ENCODE measurements at places on chromosomes 6 and 20. TPM values are rescaled to one million over a fixed set of nuclear protein-coding genes. Genes with fewer than 3 reads are reported as not detected.

DNA sequence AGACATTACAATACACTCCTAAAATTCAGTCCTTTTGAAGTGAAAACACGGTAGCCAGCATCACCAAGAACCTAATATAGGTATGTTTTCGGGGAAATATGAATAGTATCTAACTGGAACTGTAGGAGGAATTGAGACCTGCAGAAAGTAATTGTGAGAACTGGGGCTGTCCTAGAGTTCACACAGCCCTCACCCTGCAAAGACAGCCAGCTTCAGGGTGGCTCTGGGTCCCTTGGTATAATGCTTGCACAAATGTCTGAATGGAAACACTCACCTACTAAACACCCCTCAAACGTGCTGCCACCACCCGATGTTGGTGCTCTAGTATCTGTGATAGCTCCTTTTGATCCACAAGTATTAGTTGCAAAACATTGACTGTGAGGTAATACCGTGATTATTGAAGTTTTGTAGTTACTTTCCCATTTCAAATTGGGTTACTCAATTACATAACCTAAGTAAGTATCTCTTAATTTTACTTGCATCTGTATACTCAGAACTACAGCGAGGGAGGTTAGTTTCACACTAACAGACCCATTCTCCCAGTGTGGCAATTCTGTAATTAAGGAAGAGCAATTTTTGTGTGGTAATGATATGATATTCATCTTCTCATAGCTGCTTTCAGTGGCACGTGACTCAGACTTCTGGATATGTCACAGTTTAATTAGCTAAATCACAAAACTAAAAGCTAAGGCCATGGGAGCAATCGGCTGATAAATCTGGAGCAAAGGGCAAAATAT, 129.5 kb downstream of the INSM1 start:
- DNase-seq, result no peak

The LY6G6D gene
- total RNA-seq, result not detected

DNA sequence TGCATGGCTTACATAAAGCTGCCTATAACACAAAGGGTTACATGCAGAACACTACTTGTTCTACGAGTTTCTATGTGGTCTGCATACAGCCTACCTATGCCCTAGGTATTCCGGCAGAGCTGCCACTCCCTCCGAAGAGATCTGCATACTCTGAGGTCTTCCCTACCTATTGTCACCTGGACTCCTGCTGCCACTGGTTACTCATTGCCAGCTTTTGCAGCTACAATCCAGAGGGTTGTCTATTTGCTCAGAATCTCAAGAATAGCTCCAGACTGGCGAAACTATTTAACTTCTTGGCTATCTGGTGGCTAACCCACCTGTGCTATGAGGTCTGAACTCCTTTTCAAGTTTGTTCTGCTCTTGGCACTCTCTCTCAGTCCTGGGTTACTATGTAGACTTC, 323.3 kb downstream of the BMP2 start:
- no peak for DNase-seq

The NEURL2 gene
- 1.5 TPM for total RNA-seq

The TMEM217 gene
- 2.0 TPM for total RNA-seq

DNA sequence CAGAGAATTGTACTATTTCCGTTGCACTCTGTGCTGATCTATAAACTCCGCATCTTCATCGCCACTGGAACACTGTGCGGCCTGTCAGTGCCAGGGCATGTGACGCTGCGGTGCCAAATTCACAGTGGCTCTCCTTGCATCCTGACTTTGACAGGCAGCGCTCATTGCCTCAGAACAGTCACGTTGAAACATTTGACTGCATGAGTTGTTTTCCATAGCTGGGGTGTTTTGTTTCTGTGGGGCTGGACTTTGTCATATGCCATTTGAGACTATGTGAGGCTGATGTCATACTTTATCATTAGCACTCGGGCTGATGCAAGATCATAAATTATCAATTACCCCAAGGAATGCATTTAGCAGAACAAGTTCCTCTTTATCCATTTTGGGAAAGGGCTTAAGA, 32.7 kb downstream of the CFAP61 start:
- no peak for DNase-seq

- DNase-seq, result no peak
Measured at GRCh38 chr20:54335299-54335698, 127.4 kb downstream of the PFDN4 start.

DNA sequence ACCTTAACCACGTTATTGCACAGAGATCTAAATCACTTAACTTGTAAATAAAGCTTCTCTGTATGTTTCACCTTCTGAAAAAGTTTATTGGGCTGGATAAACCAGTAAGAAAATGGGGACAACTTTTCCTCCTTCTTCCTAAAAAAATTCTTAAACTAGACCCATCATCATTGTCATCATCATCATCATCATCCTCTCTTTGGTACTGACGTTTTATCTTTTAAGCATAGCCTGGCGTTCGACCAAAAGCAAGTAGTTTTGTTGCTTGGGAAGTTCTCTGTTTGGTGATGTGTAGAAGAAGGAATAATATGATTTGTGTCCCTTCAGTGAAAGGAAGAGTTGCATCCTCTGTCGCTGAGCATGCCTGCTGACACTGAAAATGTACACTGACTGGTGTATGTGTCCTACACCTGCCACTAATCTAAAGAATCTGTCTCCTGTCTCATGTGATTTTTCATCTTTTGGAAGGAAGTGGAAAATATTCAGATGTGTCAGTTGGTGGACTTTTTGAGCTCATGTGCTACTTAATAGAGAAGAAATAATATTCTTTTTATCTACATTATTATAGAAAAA, 2.5 kb downstream of the CLVS2 start:
- no peak for DNase-seq

DNA sequence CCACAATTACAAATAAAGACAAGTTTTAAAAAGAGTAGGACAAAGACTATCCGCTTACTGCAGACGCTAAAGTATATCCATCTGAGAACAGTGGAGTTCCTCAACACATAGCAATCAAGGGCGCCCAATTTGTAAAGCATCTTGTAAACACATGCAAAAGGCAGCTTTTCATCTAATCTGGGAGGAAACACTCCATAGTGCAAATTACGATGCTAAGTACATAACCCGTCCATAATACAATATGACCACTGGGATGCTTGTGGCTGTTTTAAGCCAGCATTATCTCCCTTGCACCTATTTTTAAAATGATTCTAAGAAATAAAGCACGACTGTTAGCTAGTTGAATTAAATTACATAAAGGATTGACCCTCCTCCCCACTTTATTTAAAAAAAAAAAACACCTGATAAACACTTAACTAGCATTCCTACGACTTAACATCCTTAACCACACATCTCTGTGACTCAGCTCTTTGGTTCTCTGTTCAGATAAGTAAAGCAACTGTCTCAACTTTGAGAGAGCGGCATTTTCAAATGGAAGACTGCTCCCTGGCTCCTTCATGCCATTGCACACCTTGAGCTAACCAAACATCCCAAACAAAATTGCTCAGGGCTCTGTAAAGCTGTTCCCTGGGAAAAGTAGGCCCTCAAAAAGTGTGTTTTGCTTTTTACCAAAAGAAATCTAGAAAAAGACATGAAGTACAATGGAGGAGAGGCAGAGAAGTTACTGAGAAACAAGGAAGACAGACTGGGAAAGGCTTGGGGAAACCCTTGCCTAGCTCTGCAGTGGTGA, 14.2 kb downstream of the SLC22A23 start:
- DNase-seq, result no peak

DNA sequence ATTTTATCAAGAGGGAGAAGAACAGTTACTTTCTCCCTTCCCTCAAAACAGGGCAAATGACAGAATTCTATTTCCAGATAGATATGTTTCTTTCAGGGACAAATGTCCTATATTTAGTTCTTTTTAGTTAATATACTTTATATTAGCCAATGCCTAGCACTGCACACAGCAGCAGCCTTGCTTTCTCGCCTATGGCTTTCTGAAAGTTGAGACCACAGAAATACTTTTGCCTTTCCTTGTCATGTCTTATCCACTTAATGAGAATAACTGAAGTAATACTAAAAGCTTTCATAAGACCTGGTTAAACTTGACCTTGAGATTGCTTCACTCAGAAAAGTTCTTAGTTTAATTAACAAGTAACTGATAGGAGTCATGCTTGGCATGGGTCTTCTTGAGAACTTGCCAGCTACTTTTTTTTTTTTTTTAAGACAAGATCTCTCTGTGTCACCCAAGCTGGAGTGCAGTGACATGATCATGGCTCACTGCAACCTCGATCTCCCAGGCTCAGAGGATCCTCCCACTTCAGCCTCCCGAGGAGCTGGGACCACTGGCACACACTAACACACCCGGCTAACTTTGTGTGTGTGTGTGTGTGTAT, 159.3 kb downstream of the CDKAL1 start:
- DNase-seq, result no peak

DNA sequence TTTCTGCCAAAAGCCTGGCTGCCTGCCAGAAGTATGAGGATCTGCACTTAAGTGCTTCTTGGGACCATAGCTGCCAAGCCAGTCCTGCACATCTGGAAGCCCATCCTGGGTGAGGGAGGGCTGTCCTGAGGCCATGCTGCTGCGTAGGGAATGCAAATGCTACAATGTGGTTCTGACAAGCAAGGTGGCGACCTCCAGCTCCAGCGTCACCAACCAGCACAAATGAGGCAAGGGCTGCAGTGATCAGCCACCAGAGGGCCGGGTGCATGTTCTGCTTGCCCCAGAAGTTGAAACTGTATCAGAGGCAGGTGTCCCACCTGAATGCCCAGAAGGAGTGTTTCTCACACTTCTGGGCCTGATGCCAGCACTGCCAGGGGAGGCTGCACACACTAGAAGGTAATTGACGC, 99.1 kb upstream of the KCNQ5 start:
- DNase-seq, result no peak

The HEY2 gene
- total RNA-seq, result not detected

DNA sequence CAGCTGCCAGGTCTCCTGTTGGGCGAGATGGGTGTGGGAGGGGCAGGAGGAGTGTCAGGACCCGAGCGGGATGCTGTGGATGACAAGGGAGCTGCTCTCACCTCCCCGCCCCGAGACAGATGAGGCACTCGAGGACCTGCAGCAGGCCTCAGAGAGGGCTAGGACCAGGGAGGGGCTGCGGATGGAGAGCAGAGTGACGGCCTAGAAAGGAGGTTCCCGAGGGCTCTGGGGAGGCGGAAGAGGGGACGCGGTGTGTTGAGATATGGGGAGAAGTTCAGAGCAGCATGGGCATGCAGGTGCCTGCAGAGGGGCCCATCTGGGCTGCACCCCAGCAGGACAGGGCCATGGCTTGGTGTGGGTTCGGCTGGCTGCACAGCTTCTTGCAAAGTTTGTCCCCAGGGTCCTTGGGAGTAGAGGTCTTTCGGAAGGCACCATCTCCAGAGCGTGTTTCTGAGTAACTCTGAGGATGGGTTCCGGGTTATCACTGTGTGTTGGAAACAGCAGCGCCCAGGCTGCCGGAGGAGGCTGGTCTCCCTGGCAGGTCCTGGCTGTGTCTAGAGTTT, 104.6 kb downstream of the PAX1 start:
- DNase-seq, result no peak

DNA sequence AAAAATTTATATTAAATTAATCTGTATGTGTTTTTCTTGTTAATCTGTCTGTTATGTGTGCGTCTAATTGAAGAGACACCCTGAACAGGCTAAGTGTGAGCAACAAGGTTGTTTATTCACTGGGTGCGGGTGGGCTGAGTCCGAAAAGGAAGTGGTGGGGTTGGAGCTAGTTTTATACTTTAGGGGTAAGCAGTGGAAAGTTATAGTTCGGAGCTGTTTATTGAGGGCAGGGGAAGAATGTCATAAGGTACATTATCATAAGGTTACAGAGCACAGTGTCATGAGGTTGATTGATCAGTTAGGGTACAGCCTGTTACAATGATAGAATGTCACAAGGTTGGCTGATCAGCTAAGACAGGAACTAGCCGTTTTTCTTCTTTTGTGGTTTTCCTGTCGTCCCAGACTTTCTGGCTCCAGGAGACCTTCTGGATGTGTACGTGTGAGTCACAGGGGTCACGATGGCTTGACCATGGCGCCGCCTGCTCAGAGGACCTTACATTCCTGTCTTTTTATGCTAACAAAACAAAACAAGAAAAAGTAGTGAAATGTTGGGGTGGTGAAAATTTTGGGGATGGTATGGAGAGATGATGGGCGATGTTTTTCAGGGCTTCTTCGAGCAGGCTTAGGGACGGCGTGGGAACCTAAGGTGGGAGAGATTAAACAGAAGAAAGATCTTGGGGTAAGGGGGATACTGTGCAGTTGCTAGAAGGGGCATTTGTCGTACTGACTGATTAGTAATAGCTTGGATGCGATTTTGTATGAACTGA, 754.0 kb upstream of the ADGRB3 start:
- no peak for DNase-seq

- DNase-seq, result no peak
Measured at GRCh38 chr20:7696311-7696710, 243.9 kb downstream of the HAO1 start.

DNA sequence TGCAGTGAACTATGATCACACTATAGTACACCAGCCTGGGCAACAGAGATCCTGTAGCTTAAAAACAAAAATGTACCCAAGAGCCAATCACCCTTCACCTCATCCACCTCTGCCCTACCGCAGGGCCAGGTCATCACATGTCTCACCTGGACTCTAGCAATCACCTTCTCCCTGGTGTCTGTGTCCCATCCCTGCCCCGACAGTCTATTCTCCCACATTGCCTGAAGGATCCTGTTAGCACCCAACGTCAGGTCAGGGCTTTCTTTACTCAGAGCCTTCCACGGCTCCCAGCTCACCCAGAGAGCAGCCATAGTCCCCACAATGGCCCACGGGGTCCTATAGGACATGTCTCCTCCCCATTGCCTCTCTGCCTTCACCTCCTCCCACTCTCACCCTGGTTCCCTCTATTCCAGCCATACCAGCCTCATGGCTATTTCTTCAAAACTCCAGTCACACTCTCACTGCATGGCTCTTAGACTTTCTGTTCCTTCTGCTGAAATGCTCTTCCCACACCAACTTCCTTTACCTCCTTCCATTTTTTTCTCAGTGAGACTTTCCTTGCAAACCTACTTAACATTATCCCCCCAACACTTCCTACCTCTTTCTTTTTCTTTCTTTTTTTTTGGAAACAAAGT, 22.5 kb upstream of the ARFGEF2 start:
- no peak for DNase-seq

GRCh38 chr20:31975874-31976273, 7.9 kb downstream of the XKR7 start:
- no peak for DNase-seq

DNA sequence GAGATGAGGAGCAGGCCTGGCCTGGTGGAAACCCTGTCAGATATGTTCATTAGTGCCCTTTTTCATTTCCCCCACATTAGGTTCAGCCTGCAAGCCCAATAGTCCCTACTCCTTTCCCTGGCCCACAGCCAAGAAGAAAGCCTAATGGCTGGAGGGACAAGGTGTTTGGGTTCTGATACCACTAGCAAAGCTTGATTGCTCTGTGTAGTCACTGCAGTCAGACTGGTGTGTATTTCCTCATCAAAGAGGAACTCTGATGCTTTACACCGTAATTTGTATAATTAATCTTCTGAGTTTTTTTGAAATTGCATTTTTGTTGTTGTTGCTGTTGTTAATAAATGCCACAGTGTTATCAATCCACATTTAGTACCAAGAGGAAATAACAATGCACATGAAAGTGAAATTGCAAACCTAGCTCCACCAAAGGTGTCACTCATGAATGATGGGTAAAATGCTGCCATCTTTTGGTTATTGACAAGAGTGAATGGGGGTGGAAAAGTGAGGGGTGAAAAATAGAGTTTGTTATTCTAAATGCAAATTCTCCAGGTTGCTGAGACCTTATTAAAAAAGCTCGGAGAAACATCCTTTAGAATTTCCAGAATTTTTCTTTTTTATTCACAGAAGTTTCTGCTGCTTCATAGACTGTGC, 320.2 kb upstream of the POU3F2 start:
- no peak for DNase-seq

All from activated naive CD4-positive, alpha-beta T cell treated with anti-CD3 and anti-CD28 coated beads, Interleukin-2, amount 50 U/mL, for 72 hours (primary cell).